ENCODE measurements at places on chromosomes 16 and 17.

DNA sequence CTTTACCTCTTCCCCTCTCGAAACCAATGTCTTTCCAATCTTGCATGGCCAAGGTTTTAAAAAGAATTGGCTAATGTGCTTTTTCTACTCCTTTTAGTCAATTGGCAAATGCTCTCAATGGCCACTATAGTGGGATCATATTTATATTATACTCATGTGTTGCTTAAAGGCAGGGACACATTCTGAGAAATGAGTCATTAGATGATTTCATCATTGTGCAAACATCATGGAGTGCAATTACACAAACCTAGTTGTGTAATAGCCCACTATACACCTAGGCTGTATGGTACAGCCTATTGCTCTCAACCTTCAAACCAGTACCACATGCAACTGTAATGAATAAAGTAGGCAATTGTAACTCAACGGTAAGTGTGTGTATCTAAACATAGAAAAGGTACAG, 180.9 kb downstream of the HS3ST3A1 start:
- DNase-seq = peak; percentile 31

DNA sequence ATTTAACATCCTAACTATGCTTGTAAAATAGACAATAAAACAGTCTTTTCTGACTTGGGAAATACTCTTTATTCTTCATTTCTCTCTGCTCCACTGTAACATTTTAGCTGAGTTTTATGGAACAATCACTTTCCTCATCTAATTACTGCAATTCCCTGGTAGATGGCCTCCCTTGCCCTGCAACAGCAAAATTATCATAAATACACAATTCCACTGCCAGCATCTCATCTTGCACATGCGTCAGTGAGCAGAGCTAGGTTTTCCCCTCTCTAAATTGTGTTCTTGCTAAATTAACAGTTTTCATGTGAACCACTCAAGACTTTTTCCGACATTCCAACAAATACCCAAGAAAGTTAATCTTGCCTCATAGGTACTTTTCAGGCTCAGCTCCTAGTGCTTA, 920.9 kb upstream of the GOT2 start:
- no peak for DNase-seq

GRCh38 chr16:29897333-29897732, 2.0 kb downstream of the SEZ6L2 start:
- no peak for DNase-seq

DNA sequence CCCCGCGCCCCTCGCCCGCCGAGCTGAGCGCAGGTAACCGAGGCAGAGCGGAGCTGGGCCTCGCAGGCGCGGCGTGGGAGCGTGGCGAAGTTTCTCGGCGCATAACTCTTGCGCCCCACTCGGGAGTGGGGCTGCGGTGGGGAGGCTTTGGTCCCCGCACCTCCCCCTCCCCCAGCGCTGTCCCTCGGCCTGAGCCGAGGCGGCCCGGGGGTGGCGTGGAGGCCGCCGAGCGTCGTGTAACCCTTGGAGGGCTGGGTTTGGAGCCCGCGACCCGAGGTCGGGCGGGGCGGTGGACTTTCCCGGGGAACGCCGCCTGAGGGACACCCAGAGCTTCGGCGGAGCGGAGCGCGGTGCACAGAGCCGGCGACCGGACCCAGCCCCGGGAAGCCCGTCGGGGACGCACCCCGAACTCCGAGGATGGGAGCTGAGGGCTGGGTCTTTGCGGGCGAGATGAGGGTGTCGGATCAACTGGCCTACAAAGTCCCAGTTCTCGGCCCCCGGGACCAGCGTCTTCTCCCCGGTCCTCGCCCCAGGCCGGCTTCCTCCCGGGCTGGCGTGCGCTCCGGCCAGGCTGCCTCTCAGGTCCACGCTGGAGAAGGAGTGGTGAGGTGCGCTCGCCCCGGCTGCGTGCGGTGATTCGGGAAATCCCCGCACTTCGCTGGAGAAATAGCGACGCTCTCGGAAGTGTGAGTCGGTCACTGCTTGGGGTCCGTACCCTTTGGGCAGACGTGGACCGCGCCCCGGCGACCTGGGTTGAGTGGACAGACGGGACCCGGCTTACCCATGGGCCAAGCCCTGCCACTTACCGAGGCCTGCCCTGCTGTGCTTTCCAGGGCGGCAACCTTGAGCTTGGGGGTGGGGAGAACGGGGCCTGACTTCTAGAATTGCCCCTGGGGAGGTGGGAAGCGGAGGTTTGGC, 168.4 kb downstream of the RAB11FIP4 start:
- no peak for DNase-seq

GRCh38 chr17:36641877-36642845, 40.8 kb downstream of the MRM1 start:
- no peak for DNase-seq

- DNase-seq = no peak
Observed at GRCh38 chr17:60900688-60901087, 223.0 kb downstream of the BCAS3 start.

DNA sequence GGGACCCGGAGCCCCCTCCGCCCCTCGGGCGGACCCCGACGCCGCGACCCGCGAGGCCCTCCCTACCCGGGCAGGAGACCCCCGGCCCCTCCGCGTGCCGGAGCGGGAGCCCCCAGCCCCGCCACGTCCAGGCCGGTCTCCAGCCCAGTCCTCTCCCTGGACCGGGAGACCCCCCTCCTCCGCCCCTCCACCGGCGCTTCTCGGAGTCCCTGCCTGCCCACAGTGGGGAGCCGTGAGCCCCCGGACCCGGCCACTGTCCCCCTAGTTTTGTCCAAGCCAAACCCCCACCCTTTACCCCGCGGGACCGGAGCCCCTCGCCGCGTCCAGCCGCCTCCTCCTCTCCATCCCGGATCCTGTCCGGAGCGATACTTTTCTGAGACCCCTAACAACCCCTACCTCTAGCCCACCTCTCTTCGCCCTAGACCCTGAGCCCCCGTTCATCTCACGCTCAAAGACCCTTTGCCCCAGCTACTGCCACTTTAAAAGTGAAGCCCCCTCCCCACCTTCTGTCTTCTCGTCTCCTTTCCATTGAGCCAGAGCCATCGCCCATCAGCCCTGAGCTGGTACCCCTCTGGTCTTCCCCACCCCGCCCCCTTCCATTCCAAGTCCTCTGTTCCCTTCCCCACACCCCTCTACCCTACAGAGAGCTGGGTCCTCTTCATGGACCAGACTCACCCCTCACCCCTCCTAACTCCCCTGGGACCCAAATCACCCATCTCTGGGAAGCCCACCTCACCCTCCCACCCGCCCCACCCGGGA, 1.0 kb downstream of the NECAB2 start:
- no peak for DNase-seq

DNA sequence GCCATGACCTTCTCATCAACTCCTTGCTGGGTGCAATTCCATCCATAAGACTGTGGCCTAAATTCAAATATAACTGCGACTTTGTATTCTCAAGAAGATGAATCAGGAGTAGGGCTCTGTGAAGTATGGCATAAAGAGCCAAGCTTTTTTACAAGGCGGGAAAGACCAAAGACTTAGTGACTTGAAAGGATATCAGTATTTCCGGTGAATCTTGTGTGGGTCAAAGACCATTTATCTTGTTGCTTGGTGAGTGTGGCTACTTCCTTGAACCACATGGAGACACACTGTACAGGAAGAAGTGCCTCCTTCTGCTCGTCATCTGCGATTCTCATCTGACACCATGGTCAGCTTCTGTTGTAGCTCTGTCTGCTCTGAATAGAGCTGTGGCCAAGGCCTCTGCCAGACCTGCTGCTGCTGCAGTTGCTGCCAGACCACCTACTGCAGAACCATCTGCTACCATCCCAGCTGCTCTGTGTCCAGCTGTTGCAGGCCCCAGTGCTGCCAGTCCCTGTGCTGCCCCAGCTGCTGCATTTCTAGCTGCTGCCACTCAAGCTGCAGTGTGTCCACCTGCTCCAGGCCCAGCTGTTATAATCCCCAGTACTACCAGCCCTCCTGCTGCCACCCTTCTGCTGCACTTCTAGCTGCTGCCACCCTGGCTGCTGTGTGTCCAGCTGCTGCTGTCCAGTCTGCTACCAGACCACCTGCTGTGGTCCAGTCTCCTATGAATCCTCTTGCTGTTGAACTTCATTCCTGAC, 6.1 kb upstream of the KRTAP2-4 start:
- peak; percentile 63 for DNase-seq

GRCh38 chr17:72258711-72259110, 137.9 kb downstream of the SOX9 start:
- DNase-seq = peak; percentile 12

GRCh38 chr17:31112001-31112661, 17.4 kb downstream of the NF1 start:
- DNase-seq = no peak
